ENCODE measurements at places on chromosomes 2 and 18. TPM values are rescaled to one million over a fixed set of nuclear protein-coding genes. Genes with fewer than 3 reads are reported as not detected.

Gene LYPD1
- total RNA-seq, result 4.1 TPM

Gene MAP4K3
- total RNA-seq, result 30.9 TPM

Gene IL36B
- total RNA-seq, result not detected

DNA sequence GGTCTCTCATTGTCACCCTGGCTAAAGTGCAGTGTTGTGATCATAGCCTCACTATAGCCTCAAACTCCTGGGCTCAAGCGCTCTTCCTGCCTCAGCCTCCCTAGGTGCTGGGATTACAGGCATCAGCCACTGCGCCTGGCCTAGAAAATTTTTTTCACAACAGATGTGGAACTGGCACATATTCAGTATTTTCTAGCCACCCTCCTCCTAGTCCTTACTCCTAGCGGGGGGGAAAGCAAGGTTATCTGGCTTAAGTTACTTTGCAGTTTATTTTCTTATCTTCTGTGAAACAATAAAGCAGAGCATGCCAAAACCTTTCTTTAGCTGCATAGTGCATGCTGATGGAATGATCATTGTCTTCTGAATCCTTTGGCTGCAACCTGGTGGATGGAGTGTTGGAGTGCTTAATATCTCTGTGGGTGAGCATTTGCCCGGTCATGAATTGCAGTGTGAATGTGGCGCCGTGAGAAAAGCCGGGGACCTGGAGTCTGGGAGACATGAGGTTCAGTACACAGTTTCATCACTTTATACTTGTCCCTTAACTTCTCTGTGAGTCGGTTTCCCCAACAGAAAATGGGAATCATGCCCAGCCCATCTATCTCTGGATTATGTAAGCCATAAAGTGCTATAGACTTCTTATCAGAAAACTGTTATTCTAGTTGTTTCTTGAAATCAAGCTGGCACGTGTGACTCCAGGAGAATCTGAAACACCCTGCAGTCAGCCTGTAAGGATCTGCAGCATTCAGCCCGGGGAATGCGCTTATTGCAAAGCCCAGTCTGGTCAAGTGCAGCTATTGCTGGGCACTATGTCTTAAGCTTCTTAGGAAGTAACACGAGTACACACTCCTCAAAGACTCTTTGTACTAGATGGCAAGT lies 38.2 kb upstream of the MAP3K20 start:
- no peaks in the 10 kb centered on the region for H3K27me3 ChIP-seq
- no peaks in the 10 kb centered on the region for H3K36me3 ChIP-seq
- H3K4me1 ChIP-seq, result no peaks in the 10 kb centered on the region
- no peak overlapping the region for H3K4me3 ChIP-seq
- H3K27ac ChIP-seq, result no peak overlapping the region

DNA sequence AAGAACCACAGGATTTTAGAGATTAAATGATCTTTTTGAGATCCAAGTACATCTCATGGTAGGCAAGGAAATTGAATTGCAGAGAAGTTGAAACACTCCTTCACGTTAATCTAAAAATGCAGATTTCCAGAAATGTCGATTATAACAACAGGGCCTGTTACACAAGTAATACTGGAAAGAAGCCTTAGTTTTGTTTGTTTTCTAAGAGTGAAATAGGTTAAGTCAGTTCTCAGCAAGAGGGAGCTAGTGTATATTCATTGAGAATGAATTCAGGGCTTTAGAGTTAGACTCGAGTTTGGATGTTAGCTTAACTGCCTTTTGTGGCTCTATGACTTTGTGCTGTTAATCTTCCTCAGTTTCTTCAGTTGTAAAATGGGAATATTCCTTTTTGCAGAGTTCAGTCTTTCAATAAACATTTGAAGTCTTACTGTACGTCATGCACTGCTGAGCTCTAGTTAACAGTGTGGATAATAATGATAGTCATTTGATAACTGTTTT lies 926 bp downstream of the NDUFV2 start:
- H3K4me1 ChIP-seq, result peaks cover 66% of the 10 kb centered on the region
- H3K4me3 ChIP-seq, result peak overlapping the region; percentile 88
- H3K36me3 ChIP-seq, result no peaks in the 10 kb centered on the region
- H3K27me3 ChIP-seq, result no peaks in the 10 kb centered on the region

GRCh38 chr2:27929916-27930486 lies 39.5 kb downstream of the BABAM2 start:
- DNase-seq, result no peak
- no peaks in the 10 kb centered on the region for H3K27me3 ChIP-seq
- H3K4me1 ChIP-seq, result peaks cover 3% of the 10 kb centered on the region
- H3K4me3 ChIP-seq, result no peak overlapping the region
- H3K36me3 ChIP-seq, result peaks cover 13% of the 10 kb centered on the region

GRCh38 chr18:70154591-70155194 lies 50.8 kb downstream of the RTTN start:
- peak overlapping the region; percentile 60 for H3K27ac ChIP-seq
- no peaks in the 10 kb centered on the region for H3K27me3 ChIP-seq
- H3K36me3 ChIP-seq, result peaks cover 4% of the 10 kb centered on the region
- no peak overlapping the region for H3K4me3 ChIP-seq

DNA sequence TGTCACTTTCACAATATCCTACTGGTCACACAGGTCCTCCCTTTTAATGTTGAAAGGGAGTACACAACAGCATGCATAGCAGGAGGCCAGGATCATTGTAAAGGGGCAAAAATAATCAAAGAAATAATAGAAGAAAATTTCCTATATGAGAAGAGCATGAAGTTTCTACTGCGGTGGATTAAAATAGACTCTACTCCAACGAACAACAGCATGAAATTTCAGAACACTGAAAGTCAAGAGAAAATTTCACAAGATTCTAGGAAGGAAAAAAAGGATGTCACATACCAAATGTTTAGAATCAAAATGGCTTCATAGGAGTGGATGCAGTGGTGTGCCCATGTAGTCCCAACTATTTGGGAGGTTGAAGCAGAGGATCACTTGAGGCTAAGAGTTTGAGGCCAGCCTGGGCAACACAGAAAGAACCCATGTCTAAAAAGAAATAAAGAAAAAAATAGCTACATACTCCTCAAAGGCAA lies 72.0 kb upstream of the EPAS1 start:
- H3K27ac ChIP-seq, result peak overlapping the region; percentile 95
- H3K4me1 ChIP-seq, result peaks cover 28% of the 10 kb centered on the region
- H3K36me3 ChIP-seq, result peaks cover 3% of the 10 kb centered on the region
- DNase-seq, result no peak
- H3K4me3 ChIP-seq, result no peak overlapping the region
- H3K27me3 ChIP-seq, result peaks cover 3% of the 10 kb centered on the region

DNA sequence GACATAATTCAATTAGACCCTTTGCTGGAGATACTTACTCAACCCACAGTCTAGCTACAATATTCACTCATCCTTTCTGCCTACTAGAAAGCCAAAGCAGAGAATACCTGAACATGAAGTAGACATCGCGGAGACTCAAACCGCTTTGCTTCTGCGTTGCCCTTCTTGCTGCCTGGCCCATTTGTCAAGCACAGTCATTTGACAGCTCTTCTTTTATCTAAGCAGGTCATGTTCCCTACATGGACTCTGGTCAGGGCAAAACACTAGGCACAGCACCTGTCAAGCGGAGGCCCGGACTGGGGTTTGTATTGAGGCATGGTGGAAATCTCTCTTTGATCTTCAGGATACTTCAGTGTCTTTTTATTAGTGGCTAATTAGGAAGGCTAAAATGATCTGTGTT lies 89.7 kb downstream of the FARSB start:
- peaks cover 13% of the 10 kb centered on the region for H3K4me1 ChIP-seq
- H3K36me3 ChIP-seq, result peaks cover 13% of the 10 kb centered on the region
- H3K27me3 ChIP-seq, result no peaks in the 10 kb centered on the region
- DNase-seq, result no peak
- no peak overlapping the region for H3K27ac ChIP-seq

DNA sequence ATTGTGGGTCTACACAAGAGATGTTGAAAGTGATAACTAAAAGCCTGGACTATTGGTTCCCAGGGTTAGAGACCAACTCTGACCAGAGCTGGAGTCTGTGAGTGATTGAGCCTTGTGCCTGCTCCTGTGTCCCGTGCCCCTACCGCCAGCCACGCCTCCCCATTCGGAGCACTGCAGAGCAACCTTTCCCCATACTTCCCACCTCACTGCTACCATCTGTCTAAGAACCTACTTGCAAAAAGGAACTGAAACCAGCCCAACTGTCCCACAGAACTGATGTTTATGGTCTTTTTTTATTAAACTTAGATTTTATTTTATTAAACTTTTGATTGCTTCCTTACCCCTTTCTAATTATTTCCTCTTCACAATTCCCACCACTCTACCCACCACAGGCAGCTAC lies 300.3 kb upstream of the MGAT5 start:
- H3K27me3 ChIP-seq, result peaks cover 26% of the 10 kb centered on the region
- H3K27ac ChIP-seq, result no peak overlapping the region
- H3K36me3 ChIP-seq, result no peaks in the 10 kb centered on the region
- no peak overlapping the region for H3K4me3 ChIP-seq

DNA sequence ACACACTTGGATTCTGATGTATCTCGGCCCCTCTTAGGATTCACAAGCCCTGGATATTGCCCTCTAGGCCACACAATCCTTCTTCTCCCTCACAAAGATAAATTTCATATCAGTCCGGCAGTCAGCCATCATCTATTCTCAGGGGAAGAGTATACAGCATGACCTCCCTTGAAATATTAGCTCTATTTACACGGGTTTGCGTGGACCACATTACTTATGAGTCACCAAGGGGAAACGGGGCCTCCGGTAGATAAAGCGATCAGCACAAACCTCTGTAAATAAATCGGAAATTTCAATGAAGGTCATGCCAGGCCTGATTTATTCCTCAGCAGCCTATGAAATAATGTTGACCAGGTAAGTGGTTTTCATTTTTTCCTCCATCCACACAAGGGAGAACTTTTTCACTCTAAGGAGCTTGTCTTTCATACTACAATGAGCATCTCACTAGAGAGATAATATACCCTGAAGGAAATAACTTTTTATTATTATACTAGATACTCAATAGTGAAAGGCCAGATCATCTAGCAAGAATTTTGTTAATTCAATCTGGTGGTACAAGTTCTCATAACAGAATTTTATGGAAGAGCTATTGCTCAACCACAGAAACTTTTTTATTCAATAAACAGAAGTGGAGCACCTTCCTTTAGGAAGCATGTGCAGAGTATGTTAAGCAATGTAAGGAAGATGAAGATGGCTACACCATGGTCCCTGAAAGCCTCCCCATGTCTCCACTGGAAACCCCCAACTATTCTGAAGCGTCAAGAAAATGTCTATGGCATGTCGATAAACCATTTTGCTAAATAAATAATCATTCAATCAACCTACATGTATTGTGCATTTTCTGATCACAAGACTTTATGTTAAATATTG lies 125.2 kb upstream of the PIK3C3 start:
- H3K27ac ChIP-seq, result no peak overlapping the region
- H3K4me3 ChIP-seq, result no peak overlapping the region
- no peaks in the 10 kb centered on the region for H3K36me3 ChIP-seq
- H3K4me1 ChIP-seq, result no peaks in the 10 kb centered on the region

DNA sequence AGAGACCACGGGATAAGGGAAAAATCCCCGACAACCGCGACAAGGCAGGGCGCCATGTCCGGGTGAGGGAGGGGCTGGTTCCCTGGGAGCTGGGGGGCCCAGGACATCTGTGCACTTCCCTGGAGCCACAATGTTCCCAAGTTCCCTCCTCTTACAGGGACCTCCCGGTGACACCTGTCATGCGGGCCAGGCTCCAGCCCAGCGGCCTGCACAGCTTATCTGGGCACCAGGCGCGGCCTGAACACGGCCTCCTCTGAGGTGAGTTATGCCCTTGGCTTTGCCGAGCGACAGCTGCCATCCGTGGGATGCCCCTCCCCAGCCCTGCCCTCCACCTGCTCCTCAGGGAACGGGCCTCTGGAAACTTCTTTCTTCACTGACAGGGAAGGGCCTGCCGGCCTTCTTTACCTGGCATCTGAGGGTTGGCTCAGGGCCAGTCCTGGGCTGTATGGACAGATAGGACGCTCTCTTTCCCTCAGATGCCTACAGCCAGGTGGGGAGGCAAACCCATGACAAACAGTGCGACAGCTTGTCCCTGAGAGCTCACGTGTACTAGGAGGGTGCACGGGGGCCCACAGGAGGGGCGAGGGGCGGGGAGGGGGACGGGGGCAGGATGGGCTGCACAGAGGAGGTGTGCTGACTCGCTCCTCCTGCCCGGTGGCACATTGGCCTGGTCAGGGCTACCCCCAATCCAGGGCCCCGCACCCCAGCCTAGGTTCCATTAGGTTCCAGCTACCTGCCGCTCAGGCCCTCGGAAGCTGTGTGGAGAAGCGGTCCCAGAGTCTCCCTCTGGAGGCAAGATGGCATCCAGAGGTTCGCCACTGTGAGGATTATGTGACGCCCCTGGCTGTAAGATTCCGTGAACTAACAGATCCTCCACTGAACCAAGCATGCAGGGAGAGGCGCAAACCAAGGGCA lies 34.9 kb upstream of the HPCAL1 start:
- no peaks in the 10 kb centered on the region for H3K27me3 ChIP-seq
- DNase-seq, result peak; percentile 82
- H3K36me3 ChIP-seq, result no peaks in the 10 kb centered on the region
- no peak overlapping the region for H3K4me3 ChIP-seq
- H3K27ac ChIP-seq, result no peak overlapping the region
- peaks cover 17% of the 10 kb centered on the region for H3K4me1 ChIP-seq

GRCh38 chr2:7633566-7634153 lies 716.4 kb downstream of the RNF144A start:
- H3K4me1 ChIP-seq, result no peaks in the 10 kb centered on the region
- peaks cover 17% of the 10 kb centered on the region for H3K27me3 ChIP-seq
- no peaks in the 10 kb centered on the region for H3K36me3 ChIP-seq
- H3K27ac ChIP-seq, result no peak overlapping the region

- no peak for DNase-seq
- H3K4me1 ChIP-seq, result peaks cover 44% of the 10 kb centered on the region
- H3K36me3 ChIP-seq, result no peaks in the 10 kb centered on the region
- no peak overlapping the region for H3K27ac ChIP-seq
- no peaks in the 10 kb centered on the region for H3K27me3 ChIP-seq
Observed at GRCh38 chr2:181370126-181370525, 87.1 kb upstream of the ITGA4 start.

Measured in chondrocyte (in vitro differentiated cells).